ENCODE measurements at places on chromosomes 4 and X. TPM values are rescaled to one million over a fixed set of nuclear protein-coding genes. Genes with fewer than 3 reads are reported as not detected.

The CLIC2 gene
- 0.89 TPM for total RNA-seq

DNA sequence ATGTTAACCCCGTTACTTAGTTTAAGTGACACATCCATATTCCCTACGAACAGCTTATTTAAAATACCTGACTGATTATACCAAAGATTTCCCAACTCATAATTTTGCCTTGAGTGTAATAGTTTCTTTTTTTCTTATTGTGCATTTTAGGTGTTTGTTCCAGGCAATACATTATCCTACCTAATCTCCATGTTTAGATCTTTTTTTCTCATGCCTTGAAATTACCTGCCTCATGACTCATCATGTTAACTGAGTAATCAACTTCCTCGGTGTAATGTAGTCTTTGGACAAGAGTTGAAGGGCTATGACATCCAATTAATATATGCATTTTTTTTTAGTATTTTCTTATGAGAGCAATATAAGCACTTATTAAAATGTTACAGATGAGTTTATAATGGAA lies 228.7 kb upstream of the ANKRD50 start:
- H3K27me3 ChIP-seq: no peaks in the 10 kb centered on the region
- DNase-seq: no peak
- no peaks in the 10 kb centered on the region for H3K36me3 ChIP-seq
- no peak overlapping the region for H3K27ac ChIP-seq
- H3K4me3 ChIP-seq: no peak overlapping the region
- no peaks in the 10 kb centered on the region for H3K4me1 ChIP-seq

GRCh38 chrX:25020391-25020904 lies 4.7 kb upstream of the ARX start:
- H3K4me3 ChIP-seq: no peak overlapping the region
- H3K36me3 ChIP-seq: no peaks in the 10 kb centered on the region
- no peak for DNase-seq
- peaks cover 46% of the 10 kb centered on the region for H3K4me1 ChIP-seq

- no peak overlapping the region for H3K27ac ChIP-seq
- peaks cover 46% of the 10 kb centered on the region for H3K36me3 ChIP-seq
- no peak overlapping the region for H3K4me3 ChIP-seq
- peaks cover 2% of the 10 kb centered on the region for H3K4me1 ChIP-seq
- DNase-seq: no peak
Measured at GRCh38 chrX:1400049-1400448, 8.1 kb upstream of the SLC25A6 start.

DNA sequence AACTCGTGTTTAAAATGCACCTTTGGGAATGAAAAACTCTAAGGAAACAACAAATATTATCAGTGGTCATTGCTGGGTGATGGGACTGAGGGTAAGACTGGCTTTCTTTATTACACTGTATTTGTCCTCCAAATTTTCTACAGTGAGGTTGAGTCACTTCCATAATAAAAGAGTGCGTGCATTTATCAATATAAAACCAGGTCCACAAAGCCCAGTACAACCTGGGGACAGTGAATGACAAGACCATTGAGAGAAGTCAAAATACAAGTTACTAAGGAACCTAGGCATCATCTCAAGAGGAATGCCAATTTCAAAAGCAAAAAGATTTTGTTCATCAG lies 76.4 kb downstream of the MAGED4 start:
- H3K27ac ChIP-seq: no peak overlapping the region
- H3K27me3 ChIP-seq: peaks cover 2% of the 10 kb centered on the region
- DNase-seq: no peak
- peaks cover 12% of the 10 kb centered on the region for H3K4me1 ChIP-seq
- H3K4me3 ChIP-seq: no peak overlapping the region
- no peaks in the 10 kb centered on the region for H3K36me3 ChIP-seq

All from CD4-positive, alpha-beta T cell (primary cell).